Ovary (tissue), 10 donors: ENCODE measurements at places on chromosomes 6 and 20. TPM values are rescaled to one million over a fixed set of nuclear protein-coding genes. Genes with fewer than 3 reads are reported as not detected.
A peak's percentile ranks its signal among the peaks of the same experiment; 100 is the strongest.

DNA sequence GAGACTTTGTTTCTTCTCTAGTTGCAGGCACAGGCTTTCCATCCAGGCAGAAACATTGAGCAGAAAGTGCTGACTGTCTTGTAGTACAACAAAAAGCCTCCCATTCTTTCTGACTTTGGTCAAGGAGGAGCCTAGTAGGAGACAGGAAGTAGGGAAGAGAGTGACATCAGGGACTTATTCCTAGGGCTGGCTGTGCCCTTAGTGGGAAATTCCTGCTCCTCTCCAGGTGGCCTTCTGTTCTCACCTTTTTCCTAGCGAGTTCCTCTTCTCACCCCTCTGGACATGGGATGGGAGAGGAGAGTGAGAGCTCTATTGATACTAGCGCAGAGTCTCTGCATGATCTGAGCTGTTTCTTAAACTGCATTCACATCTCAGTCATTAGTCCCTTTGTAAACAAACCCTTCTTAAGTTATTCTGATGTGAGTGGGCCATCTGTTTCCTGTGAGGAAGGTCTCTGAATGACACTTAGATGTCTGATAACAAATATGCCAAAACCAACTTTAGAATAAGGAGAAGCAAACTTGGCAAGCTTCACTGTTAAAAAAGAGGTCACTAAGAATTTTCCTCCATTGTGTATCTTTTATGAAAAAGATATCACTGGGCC is 455.0 kb downstream of the GJA1 start:
- no peak for DNase-seq

DNA sequence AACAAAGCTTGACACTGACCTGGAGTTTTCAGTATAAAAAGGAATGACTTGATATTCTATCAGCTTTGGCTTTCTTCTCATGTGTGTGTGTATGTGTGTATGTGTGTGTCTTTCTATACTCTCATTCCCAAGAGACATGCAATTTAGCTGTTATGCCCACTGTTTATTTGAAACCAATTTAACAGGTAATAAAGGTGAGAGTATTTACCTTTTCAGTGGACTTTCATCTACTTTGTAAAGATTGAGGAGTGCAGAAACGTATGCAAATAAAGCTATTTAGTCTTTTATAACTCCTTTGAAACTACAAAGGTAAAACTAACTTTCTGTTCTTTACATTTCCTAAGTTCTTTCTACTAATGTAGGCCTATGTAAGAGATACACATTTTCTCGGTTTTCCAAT is 103.5 kb upstream of the HS3ST5 start:
- DNase-seq = no peak

GRCh38 chr6:30066577-30067459 is at the start of gene PPP1R11:
PPP1R11 (plus strand) TSS chr6:30067198; CDS start chr6:30067411, 213 bp downstream.
- peak; percentile 98 for DNase-seq

- DNase-seq = no peak
Measured at GRCh38 chr20:39533858-39534257, 571.7 kb downstream of the DHX35 start.

- no peak for DNase-seq
Measured at GRCh38 chr6:53168516-53169267, 20.1 kb upstream of the GCM1 start.

DNA sequence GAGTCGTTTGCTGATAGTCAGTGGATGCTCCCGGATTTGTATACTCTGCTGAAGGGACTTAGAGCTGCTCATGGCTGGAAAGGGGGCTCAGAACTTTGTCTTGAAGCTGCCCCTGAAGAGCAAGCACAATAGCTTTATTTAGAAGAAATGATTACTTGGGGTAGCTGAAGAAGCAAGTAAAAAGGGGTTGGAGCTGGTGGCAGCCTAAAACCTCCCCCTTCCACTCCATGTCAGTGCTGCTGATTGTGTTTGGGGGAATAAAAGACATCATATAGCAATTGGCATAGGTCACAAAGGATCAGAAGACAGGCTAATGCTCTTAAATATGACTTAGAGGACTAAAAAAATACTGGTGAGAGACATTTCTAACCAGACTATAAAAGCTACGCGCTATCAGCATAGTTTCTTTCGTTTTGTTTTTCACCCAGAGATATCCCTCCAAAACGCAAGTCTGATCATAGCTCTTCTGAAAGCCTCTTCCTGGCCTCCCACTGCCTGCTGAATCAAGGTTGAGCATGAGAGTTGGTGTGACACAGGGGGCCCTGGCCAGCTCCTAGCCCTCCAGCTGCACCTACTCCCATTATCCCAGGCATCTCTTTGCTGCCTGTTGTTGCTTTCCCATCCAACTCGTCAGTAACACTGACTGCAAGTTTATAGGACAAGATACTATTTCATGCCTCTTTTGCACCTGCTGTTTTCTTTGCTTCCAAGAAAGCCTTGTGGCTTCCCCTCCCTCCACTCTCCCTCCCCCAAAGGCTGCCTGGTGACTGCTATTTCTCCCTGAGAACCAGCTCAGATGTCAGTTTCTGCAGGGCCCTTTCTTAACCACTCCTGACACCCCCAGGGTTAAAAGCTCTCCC is 33.9 kb upstream of the SGK1 start:
- peak; percentile 24 for DNase-seq

GRCh38 chr6:165725201-165725600 is 62.2 kb upstream of the PDE10A start:
- no peak for DNase-seq

- DNase-seq = no peak
Measured at GRCh38 chr6:154243793-154244750, 112.5 kb downstream of the IPCEF1 start.

DNA sequence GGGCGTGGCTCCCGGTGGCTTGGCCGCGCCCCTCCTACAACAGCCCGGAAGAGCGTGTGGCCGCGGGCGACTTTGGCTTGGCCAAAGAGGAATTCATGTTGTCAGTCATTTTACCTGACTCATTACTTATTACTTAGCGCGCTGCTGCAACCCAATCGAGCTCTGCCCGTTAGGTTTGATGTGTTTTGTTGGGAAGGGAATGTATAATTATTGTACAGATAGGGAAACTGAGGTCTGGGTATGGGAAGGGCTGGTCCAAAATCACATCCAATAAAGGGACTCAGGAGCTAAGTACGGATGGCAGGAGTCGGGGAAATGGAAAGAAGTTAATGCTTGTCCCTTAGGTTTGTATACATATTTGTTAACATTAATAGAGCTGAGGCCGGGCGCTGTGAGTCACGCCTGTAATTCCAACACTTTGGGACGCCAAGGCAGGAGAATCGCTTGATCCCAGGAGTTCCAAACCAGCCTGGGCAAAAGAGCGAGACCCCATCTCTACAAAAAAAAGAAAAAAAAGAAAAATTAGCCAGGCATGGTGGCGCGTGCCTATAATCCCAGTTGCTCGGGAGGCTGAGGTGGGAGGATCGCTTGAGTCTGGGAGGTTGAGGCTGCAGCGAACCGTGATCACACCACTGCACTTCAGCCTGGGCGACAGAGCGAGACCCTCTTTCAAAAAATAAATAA is 639 bp upstream of the ZNF335 start:
- no peak for DNase-seq

- DNase-seq = no peak
Measured at GRCh38 chr6:3324262-3324942, 65.7 kb downstream of the PSMG4 start.

- no peak for DNase-seq
Measured at GRCh38 chr6:135054226-135054568, 425 bp downstream of the HBS1L start.

DNA sequence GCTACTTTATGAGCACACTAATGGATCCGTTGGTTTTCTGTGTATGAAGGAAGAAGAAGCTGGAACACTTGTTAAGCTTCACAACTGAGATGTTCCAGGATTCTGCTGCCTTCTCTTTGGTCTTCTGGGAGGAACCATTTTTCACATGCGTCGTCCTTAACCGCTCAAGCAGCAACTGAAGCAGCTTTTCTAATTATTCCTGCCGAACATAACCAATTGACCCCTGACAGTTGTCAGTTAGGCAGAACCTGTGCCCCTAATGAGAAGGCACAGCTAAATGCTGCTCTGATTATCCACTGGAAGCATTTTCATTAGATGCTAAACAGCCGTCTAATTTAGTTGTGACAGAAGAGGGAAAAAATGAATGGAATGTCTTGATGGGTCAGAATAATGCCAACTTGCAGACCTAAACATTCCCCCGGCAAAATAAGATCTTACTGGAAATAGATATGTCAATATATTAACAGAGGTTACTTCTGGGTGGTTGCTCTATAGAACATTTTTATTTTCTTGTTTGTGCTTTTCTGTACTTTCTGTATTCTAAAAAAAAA is 85.0 kb upstream of the SMLR1 start:
- DNase-seq = no peak

DNA sequence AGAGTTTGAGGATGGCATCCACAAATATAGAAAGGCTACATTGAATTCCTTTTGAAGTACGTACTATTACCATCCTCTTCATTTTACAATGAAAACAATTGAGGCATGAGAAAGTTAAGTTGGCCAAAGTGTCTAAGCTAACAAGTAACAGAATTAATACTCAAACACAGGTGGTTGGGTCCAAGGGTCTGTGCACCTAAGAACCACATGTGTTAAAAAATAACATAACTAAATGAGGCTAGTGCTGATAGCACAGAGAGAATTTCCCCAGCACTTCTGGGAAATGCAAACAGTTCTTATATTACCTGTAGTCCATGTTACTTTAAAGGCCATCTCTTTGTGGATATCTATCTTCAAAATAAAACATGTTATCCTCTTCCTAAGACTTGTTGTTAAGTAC is 10.5 kb upstream of the KHDRBS2 start:
- DNase-seq = no peak

DNA sequence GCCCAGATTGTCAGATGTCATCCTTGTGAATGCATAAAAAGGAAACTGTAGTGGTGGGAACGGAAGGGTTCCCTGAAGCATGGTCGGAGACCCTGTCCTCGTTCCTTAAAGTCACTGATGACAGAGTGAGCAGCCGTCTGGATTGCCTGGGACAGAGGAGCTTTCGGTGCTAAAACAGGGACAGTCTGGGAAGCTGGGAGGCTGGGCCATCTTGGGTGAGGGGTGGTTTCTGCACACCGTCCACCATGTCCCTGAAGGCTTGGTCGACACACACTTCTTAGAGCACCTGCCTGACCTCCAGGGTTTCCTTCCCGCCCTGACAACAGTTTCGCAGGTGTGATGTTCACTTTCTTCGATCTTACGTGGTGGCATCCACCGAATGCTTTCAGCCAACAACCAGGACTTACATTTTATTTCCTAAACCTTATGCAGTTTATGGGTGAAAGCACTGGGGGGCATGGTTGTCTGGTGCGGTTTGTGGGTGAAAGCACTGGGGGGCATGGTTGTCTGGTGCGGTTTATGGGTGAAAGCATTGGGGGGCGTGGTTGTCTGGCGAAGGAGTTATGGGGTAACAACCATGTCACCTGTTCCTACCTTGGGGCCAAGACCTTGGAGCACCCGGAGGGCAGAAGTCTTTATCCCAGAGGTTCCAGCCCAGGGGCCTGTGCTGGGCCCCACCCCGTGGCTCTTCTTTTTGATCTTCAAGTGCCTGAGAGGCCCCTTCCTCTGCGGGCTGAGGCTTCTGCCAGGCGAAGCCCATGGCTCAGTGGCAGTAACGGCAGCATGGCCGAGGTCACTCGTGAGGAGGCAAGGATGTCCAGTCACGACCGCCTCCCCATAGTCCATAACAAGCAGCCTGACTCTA is 81.7 kb upstream of the FRMD1 start:
- no peak for DNase-seq

DNA sequence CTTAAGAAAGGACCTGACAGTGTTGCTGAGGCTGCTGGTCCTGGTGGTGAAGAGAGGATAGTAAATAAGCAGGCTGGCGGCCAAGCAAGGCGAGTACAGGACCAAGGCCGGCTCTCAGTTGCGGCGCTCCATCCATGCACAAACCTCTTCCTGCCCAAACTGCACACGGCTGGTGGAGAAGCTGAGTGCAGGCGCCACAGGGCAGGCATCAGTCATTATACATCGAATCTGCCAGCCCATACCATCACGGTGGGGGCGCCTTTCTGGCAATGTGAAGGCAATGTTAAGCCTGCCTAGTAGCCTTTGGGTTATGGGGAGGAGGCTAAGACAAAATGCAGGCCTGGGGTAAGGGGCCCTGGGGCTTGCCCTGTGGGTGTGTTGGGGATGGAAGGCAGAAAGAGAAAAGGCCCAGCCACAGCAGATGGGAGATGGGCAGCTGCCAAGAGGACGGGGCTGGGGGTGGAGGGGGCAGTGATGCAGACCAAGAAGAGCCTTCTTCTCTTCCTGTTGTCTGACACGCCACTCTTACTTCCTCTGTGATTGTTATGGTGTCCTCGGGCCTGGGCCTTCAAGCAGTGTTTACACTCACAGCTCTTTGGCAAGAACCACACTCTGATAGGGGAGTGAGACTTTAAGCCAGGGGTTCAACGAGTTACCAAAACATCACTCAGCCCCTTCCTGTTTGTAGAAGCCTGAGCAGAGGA is 20.3 kb upstream of the KCNK16 start:
- DNase-seq = peak; percentile 39

DNA sequence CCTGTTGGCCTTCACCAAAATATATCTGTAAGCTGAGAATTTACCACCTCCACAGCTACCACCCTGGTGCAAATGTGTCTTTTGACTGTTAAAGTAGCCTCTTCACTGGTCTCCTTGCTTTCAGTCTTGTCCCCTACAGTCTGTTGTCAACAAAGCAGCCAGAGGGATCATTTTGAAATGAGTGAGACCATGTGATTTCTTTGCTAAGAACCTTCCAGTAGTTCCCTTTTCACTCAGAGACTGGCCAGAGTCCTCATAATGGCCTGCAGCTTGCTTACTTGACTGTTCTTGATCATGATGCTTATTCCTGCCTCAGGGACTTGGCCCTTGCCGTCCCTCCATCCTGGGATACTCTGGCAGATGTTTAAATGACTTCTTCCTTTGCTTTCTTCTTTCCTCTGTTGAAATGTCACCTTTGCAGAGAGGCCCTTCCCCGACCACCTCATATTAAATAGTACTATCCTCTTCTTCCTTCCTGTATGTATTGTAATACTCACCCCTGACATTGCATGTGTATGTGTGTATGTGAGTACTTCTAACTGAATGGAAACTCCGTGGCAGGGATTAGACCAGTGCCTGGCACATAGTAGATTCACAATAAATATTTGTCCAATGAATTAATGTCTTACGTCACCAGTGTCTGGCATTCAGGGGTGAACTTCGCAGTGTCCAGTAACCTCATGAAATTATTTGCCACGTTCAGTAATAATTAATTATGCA is 5.0 kb downstream of the MANBAL start:
- DNase-seq = no peak

GRCh38 chr20:9163251-9163650 is 94.4 kb downstream of the PLCB4 start:
- no peak for DNase-seq

Gene SLC17A9
- 2.6 TPM for polyA plus RNA-seq

Gene TCP11
- polyA plus RNA-seq = 0.50 TPM

Gene SLC17A2
- not detected for polyA plus RNA-seq

Gene CD24
- 8.0 TPM for polyA plus RNA-seq

Gene ETV7
- polyA plus RNA-seq = 1.1 TPM

Gene PPIL6
- polyA plus RNA-seq = 6.3 TPM

Gene TAB2
- polyA plus RNA-seq = 39.6 TPM

Gene PAQR8
- polyA plus RNA-seq = 24.1 TPM

Gene TMEM63B
- polyA plus RNA-seq = 11.7 TPM

Gene BPIFB2
- not detected for polyA plus RNA-seq

Gene STX7
- 57.2 TPM for polyA plus RNA-seq

Gene CDH4
- 0.22 TPM for polyA plus RNA-seq
